ENCODE measurements at places on chromosomes 3 and 15.

- DNase-seq: no peak
These were observed 45.5 kb downstream of the SLC28A1 start for GRCh38 chr15:84929795-84930603.

DNA sequence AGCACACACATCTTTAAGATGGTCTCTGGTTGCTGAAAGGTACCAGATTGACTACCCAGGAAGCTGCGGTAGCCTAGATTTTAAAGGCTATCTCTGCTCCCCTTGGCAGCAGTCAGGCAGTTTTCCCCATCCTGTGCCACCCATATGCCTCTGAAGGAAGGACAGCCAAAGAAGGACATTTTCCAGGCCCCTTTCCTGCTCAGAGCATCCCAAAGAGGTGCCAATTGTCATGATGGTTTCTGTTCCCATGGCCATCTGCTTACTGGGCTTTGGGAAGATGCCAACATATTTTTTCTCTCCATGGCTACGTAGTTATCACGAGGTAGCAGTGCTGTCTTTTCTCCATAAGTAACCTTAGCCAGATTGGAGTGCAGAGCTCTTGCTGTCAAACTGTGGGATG is 39.7 kb downstream of the UNC13C start:
- no peak for DNase-seq

DNA sequence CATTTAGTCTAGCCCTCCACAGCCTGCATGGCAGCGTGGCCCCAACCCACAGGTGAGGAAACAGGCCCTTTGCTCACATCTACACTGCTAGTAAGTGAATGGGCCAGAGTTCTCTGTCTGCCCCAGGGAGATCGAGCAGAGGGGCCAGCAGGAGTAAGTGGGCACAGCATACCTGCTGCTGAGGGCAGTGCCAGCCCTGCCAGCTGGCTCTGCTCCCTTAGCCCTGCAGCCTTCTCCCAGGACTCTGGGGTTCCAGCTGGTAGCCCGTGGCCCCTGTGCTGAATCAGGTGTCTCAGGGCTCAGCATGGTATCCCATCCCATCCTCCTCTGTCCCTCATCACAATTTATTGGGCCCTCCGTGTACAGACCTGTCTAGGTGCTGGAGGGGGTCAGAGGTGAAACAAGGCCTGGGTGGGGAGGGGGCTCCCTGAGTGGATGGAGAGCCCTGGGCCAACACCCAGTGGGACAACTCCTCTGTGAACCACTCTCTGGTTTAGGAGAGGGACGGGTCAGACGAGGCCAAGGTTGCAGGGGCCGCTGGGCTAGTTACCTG is 101.8 kb downstream of the DNAJB8 start:
- DNase-seq: no peak

DNA sequence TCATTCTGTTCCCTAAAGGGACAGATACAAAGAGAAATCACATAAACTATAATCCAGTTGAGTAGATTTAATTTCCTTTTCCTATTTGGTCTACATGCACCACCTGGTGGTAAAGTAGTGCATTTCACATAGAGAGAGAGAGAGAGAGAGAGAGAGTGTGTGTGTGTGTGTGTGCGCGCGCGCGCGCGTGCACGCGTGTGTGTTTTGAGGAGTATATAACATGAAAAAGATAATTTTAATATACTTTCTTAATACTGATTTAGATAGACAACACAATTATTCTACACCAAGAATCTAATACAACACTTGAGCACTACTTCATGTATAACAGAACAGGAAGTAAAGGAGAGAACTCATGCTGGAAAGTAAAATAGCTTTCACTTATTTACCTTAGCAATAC is 1.1 kb upstream of the FGF7 start:
- no peak for DNase-seq
